ENCODE measurements at places on chromosomes 4 and X.

DNA sequence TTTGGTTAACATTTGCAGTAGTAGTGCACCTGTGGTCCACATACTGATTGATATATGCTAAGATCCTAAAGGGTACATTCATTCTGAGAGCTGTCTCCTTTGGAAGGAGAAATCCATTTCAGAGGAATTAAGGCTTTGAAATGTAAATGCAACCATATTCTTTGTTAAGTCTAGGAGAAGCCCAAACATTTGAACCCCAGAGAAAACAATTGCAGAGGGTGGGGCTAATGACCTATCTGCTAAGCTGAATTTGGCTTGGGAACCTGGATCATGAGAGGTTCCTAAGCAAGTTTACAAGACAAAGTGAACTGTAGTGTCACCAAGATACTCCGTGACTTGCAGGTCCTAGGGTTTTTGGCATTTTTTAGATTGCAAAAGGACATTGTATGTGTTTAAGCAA lies 41.2 kb downstream of the LAS1L start:
- no peak for DNase-seq

DNA sequence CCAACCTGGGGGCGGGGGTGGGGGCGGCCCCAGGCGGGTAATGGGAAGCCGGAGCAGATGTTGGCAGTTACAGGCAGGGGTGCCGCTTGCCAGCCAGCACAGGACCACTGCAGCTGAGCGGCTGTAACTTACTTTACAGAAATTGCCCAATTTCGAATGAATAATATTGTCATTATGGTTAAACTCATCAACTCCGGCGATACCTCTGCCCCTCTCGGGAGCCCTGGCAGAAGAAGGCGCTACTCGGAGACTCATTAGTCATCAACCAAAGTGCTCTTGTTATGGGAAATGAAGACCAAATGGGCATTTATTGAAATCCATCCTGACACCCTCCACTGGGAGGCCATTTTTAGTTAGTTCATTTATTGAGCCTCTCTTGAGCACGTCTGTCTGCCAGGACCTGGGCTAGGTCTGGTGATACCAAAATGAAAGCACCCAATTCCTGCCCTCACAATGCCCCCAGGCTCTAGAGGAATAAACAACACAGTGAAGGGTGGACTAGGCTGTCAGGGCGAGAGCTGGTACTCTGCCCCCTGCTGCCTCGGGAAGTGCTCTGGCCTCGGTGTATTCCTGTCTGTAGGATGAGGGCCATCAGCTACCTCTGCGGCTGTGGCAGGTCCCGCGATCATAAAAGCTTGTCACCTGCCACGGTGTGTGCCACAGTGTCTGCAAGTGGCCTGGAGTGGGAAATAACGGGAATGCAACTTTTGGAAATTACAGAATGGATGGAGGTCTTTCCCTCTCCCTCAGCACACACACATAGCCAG lies 159.1 kb upstream of the PSAPL1 start:
- no peak for DNase-seq

DNA sequence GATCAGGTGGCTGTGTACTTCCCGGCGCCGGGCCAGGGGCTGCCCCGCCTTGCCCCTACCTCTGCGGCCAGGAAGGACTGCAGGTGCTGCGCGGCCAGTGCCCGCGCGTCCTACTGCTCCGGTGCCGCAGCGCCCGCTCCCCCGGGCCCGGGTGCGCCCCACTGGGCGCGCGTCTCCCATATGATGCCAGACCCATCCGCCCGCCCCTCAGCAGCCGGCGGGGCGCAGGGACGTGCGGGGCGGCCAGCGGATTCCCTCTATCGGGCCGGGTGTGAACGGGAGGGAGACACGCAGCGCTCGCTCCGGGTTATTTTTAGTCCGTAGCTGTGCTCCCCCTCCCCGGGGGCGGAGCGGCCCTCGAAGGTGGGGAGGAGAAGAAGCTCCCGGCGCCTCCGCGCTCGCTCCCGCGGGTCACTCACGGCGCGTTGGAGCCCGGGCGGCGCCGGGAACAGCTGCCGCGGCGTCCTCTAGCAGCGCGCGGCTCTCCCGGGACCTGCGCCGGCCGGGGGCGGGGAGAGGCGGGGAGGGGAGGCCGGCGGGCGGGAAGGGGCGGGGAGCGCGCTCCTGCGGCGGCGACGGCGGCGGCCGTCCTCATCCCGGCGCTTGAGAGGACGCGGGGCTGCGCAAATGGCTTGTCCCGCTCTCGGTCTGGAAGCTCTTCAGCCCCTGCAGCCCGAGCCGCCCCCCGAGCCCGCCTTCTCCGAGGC lies 103.6 kb downstream of the UCHL1 start:
- no peak for DNase-seq

GRCh38 chrX:115189646-115190635 lies 731 bp downstream of the RBMXL3 start:
- no peak for DNase-seq

GRCh38 chr4:182697094-182697493 lies 220.1 kb downstream of the DCTD start:
- DNase-seq: no peak

- DNase-seq: no peak
These were observed 519.2 kb downstream of the RPA4 start for GRCh38 chrX:97402903-97403302.

DNA sequence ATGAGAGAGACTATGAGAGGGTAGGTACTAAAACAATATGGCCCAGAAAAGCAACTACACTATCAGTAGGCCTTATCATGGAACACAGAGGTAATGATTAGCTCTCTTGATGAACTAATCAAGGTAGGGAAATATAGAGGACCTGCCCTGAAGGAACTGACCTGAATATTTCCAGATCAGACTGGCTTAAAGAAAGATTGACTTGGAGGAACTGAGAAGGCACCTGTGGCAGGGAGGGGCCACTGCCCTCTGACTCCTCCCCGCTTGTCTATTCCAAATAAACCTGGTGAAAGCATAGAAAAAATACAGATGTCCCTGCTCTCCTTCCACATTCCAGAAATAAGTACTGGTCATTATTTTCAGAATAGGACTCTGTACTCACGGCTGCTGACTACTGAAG lies 5.5 kb downstream of the RPS6KA6 start:
- no peak for DNase-seq

- no peak for DNase-seq
These were observed 129.5 kb downstream of the KCNIP4 start for GRCh38 chr4:21819086-21819485.

DNA sequence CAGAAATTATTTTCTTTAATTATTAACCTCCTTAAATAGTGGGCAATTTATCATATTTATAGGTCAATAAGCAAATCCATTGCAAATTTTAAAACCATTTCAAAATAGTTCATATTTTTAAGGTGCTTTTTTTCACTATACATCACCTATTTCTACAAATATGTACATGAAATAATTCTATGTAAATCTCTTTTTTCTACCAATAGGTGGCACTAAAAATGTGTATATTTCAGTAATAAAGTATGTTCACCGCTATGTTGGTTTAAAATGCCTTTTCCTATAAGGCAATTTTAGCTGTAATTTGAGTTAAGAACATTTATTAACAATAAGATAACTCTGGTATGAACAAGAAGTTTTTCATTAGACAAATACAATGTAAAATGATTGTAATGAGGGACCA lies 672.2 kb downstream of the KCTD8 start:
- no peak for DNase-seq

DNA sequence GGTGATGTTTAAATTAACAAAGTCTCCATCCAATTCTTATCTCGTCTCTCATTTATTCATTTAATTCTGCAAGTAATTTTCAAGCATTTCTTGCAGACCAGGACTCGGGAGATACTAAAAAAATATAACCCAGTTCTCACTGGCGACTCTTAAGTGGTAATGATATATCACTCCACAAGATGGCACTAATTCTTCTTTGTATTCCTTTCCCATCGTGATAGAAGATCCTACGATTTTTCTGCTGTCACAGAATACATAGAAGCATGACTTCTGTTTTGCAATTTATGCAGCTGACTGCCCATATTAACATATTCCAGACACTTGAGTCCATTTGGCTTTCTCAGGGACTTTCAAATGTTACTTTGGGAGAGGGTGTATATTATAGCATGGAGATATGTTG lies 64.0 kb upstream of the FGF13 start:
- no peak for DNase-seq

- no peak for DNase-seq
These were observed 556.4 kb upstream of the CPEB2 start for GRCh38 chr4:14445882-14446281.

- no peak for DNase-seq
These were observed 23.2 kb upstream of the AMOT start for GRCh38 chrX:112863850-112864249.

GRCh38 chrX:74521961-74522751 lies 92.3 kb downstream of the RLIM start:
- no peak for DNase-seq

- DNase-seq: no peak
These were observed 313.4 kb upstream of the BOD1L1 start for GRCh38 chr4:13940921-13941320.

GRCh38 chrX:124239324-124239723 lies 93.1 kb upstream of the TEX13D start:
- DNase-seq: no peak

DNA sequence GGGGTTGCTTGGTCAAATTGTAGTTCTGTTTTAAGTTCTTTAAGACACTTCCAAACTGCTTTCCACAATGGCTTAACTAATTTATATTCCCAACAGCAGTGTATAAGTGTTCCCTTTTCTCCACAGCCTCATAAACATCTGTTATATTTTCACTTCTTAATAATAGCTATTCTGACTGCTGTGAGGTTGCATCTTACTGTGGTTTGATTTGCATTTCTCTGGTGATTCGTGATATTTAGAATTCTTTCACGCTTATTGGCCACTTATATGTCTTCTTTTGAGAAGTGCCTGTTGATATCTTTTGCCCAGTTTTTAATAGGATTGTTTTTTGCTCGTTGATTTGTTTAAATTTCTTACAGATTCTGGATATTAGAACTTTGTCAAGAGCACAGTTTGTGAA lies 278.6 kb upstream of the ITM2A start:
- DNase-seq: no peak

DNA sequence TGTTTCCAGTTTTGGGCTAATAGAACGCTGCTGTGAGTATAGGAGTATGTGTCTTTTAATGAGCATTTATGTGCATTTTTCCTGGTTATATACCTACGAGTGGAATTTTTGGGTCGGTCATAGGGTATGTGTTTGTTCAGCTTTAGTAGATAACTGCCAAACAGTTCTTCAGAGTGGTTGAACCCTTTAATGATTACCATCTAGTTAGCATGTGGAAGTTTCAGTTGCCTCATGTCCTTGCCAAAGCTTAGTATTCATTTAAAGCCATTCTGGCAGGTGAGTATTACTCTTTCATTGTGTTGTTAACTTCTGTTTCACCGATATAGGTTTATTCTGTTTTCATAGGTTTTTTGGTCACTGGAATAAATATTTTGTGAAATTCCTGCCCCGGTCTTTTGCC lies 229.1 kb downstream of the ARHGAP10 start:
- no peak for DNase-seq

- no peak for DNase-seq
These were observed 253.6 kb upstream of the DIPK2B start for GRCh38 chrX:45454290-45454689.

DNA sequence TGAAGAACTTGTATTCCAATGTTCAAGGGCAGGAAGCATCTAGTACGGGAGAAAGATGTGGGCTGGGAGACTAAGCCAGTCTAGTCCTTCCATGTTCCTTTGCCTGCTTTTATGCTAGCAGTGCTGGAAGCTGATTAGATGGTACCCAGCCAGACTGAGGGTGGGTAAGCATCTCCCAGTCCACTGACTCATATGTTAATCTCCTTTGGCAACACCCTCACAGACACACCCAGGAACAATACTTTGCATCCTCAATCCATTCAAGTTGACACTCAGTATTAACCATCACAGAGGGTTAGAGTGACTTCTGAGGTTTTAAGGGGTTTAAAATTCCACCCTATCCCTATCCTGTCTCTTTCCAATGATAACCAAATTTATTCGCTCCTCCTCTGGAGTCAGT lies 6.5 kb downstream of the HMGN5 start:
- DNase-seq: no peak

- no peak for DNase-seq
These were observed 2.7 kb downstream of the SHROOM2 start for GRCh38 chrX:9788911-9789310.

DNA sequence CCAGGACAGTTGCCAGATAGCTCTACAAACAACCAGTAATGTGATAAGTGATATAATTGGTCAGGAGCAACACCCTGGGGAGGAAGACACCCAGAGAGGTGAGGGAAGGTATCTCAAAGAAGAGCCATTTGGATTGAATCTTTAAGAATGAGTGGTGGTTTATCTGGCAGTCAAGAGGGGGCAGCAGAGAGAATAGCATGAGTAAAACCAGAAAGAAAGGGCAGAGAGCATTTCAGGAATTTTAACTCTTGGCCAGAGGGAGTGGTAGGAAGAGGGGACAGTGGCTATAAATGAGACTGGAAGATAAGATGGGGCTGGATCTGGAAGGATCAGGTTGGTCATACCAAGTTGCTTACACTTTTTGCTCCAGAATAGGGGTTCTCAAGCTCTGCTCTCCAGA lies 5.9 kb upstream of the SEPTIN6 start:
- no peak for DNase-seq

Data from stimulated activated CD4-positive, alpha-beta T cell treated with anti-CD3 and anti-CD28 coated beads, TNF-alpha, amount 100 ng/mL, for 24 hours (primary cell).